ENCODE measurements at places on chromosomes 13 and 19. TPM values are rescaled to one million over a fixed set of nuclear protein-coding genes. Genes with fewer than 3 reads are reported as not detected.

Gene KANK2
- 91.8 TPM for total RNA-seq

Gene CYP4F12
- total RNA-seq = not detected

Gene WTIP
- total RNA-seq = 41.5 TPM

Gene EDNRB
- total RNA-seq = 27.0 TPM

Gene PRRG2
- total RNA-seq = 8.5 TPM

Gene STOML3
- not detected for total RNA-seq

Gene IFI30
- not detected for total RNA-seq

Gene INSL3
- total RNA-seq = not detected

Gene AMH
- 2.6 TPM for total RNA-seq

Gene IGSF23
- total RNA-seq = 0.65 TPM

Gene COMMD6
- total RNA-seq = 28.1 TPM

Gene HSH2D
- not detected for total RNA-seq

Gene GRIN2D
- 0.98 TPM for total RNA-seq

Gene GIPC1
- total RNA-seq = 132 TPM

Gene PPM1N
- total RNA-seq = 2.3 TPM

Gene METTL21C
- not detected for total RNA-seq

Gene GARIN5A
- total RNA-seq = not detected

Gene SLC6A16
- 0.96 TPM for total RNA-seq

Gene ALKBH7
- total RNA-seq = 32.4 TPM

Gene TEKTIP1
- total RNA-seq = not detected

Gene ZNF628
- 2.5 TPM for total RNA-seq

Gene PODNL1
- under 0.01 TPM for total RNA-seq

Gene PRKCSH
- total RNA-seq = 144 TPM

Gene ATP1A3
- not detected for total RNA-seq

Gene C19orf33
- not detected for total RNA-seq

Gene ZNF8
- total RNA-seq = 8.2 TPM
